Stimulated activated CD4-positive, alpha-beta T cell treated with anti-CD3 and anti-CD28 coated beads, Interleukin-1b, Interleukin-23, amount 100 ng/mL, for 4 hours (primary cell): ENCODE measurements at places on chromosomes 2 and 18.
A peak's percentile ranks its signal among the peaks of the same experiment; 100 is the strongest.

DNA sequence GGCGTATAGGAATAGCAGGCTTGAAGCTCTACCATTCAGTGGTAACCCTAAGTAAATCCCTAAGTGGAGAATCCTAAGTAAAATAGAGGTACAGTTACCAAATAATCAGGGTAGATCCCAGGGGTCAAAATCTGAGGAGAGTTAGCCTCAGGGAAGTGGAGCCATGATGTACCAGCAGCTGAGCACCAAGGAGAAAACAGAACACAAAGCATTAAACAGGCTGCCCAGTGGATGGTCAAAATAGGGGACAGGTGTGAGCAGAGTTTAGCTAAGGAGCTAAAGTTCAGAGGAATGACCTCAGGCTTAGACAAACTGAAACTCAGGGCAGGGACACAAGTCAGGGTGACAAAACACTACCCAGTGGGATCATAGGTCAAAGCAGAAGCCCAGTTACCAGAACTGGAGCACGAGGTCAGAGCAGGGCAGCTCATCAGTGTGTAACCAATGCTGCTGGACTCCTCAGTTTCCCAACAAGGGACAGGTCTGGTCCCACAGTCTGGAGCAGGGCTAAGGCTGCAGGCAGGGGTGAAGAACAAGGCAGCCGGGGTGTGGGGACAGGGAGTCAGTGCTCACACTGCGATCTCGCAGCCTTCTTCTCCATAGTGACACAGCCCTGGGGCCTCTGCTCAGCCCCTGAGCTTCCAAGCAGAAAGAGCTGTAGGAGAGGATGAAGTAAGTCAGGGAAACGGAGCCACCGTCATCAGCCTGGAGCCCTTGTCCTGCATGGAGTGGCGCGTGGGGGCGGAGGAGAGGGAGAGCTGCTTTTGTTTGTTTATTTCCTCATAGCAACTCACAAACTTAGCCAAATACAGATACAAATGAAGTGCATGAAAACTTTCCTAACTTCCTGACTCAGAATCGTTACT, 264.0 kb downstream of the MREG start:
- DNase-seq: no peak

- DNase-seq: no peak
Observed at GRCh38 chr2:70991142-70991541, 3.5 kb downstream of the TEX261 start.

GRCh38 chr2:236196366-236196765, 28.2 kb upstream of the GBX2 start:
- DNase-seq: no peak

GRCh38 chr18:45974088-45974536, 7.0 kb upstream of the EPG5 start:
- peak; percentile 18 for DNase-seq

GRCh38 chr2:218319813-218320365, 27.6 kb upstream of the TMBIM1 start:
- DNase-seq: no peak

DNA sequence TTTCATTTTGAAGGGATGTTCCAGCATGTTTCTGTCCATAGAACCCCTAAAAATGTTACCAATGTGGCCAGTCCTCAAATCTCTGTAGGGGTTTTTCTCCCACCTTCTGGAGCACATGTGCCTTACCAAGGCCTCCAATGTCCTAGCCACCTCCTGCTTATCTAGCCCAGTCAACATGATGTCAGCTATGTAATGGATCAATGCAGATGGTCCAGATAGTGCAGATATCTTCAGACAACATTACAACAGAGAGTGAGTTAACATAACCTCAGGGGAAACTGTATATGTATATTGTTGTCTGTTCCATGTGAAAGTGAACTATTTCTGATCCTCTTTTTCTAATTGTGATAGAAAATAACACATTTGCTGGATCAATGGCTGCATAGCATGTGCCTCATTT, 92.7 kb downstream of the MRPS9 start:
- DNase-seq: no peak

- no peak for DNase-seq
Observed at GRCh38 chr2:172293952-172294351, 133.4 kb upstream of the ITGA6 start.

DNA sequence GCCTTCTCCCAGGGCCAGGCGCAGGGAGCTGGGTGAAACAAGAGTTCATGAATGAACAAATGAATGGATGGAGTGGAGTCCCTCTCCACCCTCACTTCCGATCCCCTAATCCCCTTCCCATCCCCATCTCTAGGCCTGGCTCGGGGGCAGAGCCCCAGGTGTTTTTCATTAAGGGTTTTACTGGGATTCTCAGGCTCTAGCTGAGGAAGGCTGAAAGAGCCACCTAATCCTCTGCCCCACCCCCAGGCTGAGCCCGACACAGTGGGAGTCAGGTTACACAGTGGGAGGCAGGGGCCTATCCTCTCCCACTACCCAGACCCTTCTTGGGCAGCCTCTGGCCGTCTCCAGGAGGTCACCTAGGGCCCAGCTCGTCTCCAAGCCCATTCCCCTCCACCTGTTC, 36.1 kb downstream of the SDC1 start:
- no peak for DNase-seq

DNA sequence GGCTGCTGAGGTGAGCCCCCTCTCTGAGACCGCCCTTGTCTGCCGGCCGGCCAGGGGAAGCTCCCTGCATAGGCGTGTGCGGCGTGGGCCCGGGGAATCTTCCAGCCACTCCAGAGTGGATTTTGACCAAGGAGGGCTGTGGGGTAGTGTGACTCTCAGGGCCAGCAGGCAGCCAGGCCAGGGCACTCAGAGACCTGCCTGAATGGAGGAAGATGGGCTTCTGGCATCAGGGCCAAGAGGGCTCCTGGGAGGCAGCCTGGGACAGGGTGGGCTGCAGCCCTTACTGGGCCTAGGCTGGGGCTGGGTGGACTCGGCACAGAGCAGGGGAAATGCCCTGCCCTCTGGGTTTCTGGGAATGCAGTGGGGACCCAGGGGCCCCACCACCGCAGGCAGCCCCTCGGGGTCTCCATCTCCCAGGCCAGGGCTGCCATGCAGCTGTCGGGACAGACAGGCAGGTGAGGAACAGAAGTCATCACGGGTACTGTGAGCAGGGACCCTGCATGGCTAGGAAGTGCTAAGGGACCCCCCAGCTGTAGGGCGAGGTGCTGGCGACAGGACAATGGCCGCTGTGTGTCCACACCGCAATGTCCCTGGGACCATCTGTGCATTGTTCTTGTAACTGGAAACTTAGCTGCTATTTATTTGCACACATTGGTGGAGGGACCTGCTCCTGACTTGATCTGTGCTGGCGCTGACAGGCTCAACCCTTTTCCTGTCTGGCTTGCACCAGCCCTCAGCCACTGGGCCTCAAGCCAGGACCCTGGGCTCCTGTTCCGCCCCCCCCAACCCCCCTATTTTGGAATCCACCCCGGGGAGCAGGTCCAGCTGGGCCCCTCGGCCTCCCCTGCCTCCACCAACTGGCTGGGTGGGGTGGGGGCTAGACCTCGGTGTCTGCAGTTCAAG, 4.1 kb downstream of the PDCD1 start:
- no peak for DNase-seq
